Memory B cell (primary cell): ENCODE measurements at places on chromosomes 11 and 22.

GRCh38 chr22:39253435-39254070 is 8.8 kb upstream of the PDGFB start:
- peaks cover 35% of the 10 kb centered on the region for H3K27me3 ChIP-seq
- H3K36me3 ChIP-seq: no peaks in the 10 kb centered on the region
- DNase-seq: no peak
- peaks cover 11% of the 10 kb centered on the region for H3K4me1 ChIP-seq
- no peak overlapping the region for H3K27ac ChIP-seq

GRCh38 chr11:59691156-59691555 is 22.3 kb upstream of the PATL1 start:
- peaks cover 12% of the 10 kb centered on the region for H3K27me3 ChIP-seq
- H3K27ac ChIP-seq: no peak overlapping the region
- no peak overlapping the region for H3K4me3 ChIP-seq
- H3K4me1 ChIP-seq: no peaks in the 10 kb centered on the region

DNA sequence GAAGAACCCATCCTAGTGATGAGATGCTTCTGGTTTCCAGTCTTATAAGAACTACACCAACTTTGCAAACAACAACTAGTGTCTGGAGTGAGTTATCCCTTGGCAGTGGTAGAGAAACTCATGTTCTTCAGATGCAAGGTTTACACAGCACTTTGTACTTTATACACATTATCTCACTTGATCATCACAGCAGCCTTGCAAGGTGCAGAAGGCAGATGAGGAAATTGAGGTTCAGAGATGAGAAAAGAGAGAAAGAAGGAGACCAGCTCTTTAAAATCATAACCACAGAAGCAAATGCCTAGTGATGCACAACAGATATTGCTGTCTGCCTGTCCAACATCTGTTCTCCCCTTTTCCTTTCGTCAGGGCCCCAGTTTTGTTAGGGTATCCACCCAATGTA is 16.7 kb upstream of the CD44 start:
- peaks cover 2% of the 10 kb centered on the region for H3K36me3 ChIP-seq
- H3K27ac ChIP-seq: peak overlapping the region; percentile 87
- H3K4me1 ChIP-seq: peaks cover 75% of the 10 kb centered on the region
- H3K27me3 ChIP-seq: no peaks in the 10 kb centered on the region
- no peak overlapping the region for H3K4me3 ChIP-seq

DNA sequence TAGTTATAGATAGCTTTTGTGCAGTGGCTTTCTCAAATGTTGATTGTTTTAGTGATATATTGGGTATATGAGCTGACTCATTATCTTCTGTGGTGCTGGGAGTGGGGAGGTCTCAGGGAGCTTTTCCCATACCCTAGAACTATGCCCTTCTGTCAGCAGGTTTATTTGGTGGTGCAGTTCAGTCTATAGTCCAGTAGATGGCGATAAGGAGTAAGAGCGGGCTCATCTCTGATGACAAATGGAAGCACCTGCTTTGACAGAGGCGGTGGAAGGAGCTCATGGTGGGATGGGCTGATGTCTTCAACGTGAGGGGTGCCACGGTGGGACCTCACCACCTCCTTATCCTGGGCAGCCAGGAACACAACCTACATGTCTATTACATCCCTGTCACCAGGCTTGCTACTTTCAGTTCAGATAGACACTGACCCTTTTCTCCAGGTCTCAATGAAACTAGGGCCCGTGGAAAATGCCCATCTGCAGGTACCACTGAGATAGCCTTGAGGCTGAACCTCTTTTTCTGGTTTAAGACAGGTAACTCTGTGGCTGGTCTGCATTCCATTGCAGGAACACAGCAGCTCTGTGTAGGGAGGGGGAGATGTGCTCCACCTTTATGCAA is 13.0 kb upstream of the OR6A2 start:
- no peaks in the 10 kb centered on the region for H3K36me3 ChIP-seq
- peaks cover 4% of the 10 kb centered on the region for H3K4me1 ChIP-seq
- H3K4me3 ChIP-seq: no peak overlapping the region
- peak; percentile 54 for DNase-seq

DNA sequence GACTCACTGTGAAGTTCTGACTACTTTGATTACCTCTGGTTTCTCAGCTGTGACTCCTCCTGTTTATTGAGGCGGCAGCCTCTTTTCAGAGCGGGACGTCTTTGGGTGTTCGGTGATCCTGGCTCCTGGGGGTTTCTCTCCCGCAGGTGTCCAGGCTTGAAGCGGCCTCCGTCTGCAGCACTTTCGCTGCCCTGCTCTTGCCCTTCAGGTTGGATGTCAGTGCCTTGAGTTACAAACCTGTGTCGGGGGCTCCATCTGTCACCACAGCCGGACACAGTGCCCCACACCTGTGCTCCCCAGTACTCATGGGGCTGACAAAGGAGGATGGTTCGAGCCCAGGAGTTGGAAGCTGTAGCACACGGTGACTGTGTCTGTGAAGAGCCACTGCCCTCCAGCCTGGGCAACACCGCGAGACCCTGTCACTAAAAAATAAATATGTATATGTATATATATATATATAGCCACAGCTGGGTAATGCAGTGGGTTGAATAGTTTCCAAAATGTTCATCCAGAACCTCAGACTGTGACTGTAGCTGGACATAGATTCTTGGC is 104.1 kb downstream of the BRD1 start:
- H3K36me3 ChIP-seq: peaks cover 2% of the 10 kb centered on the region
- DNase-seq: no peak
- H3K27ac ChIP-seq: no peak overlapping the region
- H3K4me1 ChIP-seq: peaks cover 4% of the 10 kb centered on the region

DNA sequence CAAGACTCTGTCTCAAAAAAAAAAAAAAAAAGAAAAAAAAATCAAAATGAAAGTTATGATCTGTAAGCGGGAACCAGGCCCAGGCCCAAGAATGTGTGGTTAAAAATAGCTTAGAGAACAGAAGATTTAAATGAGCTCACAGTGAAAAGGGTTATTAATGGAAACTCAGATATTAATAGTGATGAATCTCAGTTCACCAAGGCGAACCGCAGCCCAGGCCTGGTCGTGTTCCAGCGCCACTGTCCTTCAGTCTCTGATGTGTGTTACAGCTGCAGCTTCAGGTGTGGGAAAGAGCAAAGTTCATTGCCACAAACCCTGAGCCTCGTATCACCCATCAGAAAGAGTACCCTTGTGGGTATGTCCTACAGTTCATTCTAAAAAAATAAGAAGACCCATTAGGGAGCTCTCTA is 107.1 kb downstream of the GAB2 start:
- no peak for DNase-seq
- H3K4me3 ChIP-seq: peak overlapping the region; percentile 51
- H3K27me3 ChIP-seq: no peaks in the 10 kb centered on the region

- H3K36me3 ChIP-seq: no peaks in the 10 kb centered on the region
- no peak overlapping the region for H3K4me3 ChIP-seq
- DNase-seq: no peak
- no peak overlapping the region for H3K27ac ChIP-seq
- no peaks in the 10 kb centered on the region for H3K4me1 ChIP-seq
Observed at GRCh38 chr11:109734566-109734965, 312.6 kb downstream of the C11orf87 start.

GRCh38 chr11:119027561-119028345 is 2.9 kb downstream of the SLC37A4 start:
- DNase-seq: no peak
- H3K4me3 ChIP-seq: no peak overlapping the region
- no peak overlapping the region for H3K27ac ChIP-seq
- H3K36me3 ChIP-seq: peaks cover 21% of the 10 kb centered on the region
- peaks cover 20% of the 10 kb centered on the region for H3K4me1 ChIP-seq

GRCh38 chr11:114616516-114616915 is 20.9 kb upstream of the NXPE4 start:
- no peaks in the 10 kb centered on the region for H3K4me1 ChIP-seq
- no peak overlapping the region for H3K4me3 ChIP-seq
- no peak overlapping the region for H3K27ac ChIP-seq
- no peak for DNase-seq
- no peaks in the 10 kb centered on the region for H3K27me3 ChIP-seq

GRCh38 chr11:60362241-60362640 is 16.1 kb upstream of the MS4A7 start:
- DNase-seq: no peak
- H3K4me3 ChIP-seq: no peak overlapping the region
- peaks cover 7% of the 10 kb centered on the region for H3K36me3 ChIP-seq
- no peaks in the 10 kb centered on the region for H3K27me3 ChIP-seq
- peaks cover 38% of the 10 kb centered on the region for H3K4me1 ChIP-seq
- no peak overlapping the region for H3K27ac ChIP-seq

GRCh38 chr11:84564180-84564866 is 1062.8 kb downstream of the DLG2 start:
- peak; percentile 35 for DNase-seq
- no peak overlapping the region for H3K4me3 ChIP-seq
- H3K36me3 ChIP-seq: no peaks in the 10 kb centered on the region
- no peaks in the 10 kb centered on the region for H3K4me1 ChIP-seq
- no peak overlapping the region for H3K27ac ChIP-seq

DNA sequence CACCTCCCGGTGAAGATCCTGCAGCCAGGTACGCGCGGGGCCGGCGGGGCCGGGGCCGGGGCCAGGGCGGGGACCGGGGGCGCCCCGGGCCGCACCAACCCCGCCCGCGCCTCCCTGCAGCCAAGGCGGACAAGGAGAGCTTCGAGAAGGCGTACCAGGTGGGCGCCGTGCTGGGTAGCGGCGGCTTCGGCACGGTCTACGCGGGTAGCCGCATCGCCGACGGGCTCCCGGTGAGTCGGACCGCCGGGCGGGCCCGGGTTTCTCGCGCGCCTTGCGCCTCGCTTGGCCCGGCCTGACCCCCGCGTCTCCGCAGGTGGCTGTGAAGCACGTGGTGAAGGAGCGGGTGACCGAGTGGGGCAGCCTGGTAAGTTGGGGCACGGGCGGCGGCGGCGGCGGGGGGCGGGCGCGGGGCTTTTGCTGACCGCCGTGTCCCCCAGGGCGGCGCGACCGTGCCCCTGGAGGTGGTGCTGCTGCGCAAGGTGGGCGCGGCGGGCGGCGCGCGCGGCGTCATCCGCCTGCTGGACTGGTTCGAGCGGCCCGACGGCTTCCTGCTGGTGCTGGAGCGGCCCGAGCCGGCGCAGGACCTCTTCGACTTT is 531 bp downstream of the PIM3 start:
- DNase-seq: no peak
- H3K27me3 ChIP-seq: no peaks in the 10 kb centered on the region
- H3K4me1 ChIP-seq: peaks cover 28% of the 10 kb centered on the region
- H3K36me3 ChIP-seq: peaks cover 4% of the 10 kb centered on the region
- H3K27ac ChIP-seq: peak overlapping the region; percentile 96
- H3K4me3 ChIP-seq: peak overlapping the region; percentile 89

GRCh38 chr11:130649801-130650200 is 201.4 kb downstream of the ADAMTS15 start:
- no peak overlapping the region for H3K27ac ChIP-seq
- no peak overlapping the region for H3K4me3 ChIP-seq
- H3K4me1 ChIP-seq: no peaks in the 10 kb centered on the region
- no peaks in the 10 kb centered on the region for H3K36me3 ChIP-seq

GRCh38 chr11:120548682-120549209 is 37.2 kb downstream of the GRIK4 start:
- peaks cover 22% of the 10 kb centered on the region for H3K4me1 ChIP-seq
- no peak overlapping the region for H3K27ac ChIP-seq
- DNase-seq: no peak
- H3K27me3 ChIP-seq: peaks cover 13% of the 10 kb centered on the region
- H3K36me3 ChIP-seq: no peaks in the 10 kb centered on the region
- H3K4me3 ChIP-seq: no peak overlapping the region

DNA sequence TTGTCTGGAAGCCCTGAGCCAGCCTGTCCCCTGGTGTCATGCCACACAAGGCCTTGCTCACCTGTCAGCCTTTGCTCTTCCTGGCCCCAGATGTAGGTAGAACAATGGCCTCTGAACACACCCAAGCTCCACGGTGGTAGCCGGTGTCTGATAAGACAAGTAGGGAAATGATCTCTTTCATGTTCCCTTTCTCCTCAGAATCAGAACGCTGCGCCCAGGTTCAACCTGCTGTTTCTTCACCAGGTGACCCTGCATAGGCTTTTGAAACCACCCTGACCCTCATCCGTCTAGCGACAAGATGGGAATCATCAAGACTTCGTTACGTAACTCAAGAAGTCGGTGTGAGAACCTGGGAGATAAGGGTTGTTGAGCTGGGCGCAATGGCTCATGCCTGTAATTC is 28.7 kb upstream of the YWHAH start:
- H3K36me3 ChIP-seq: no peaks in the 10 kb centered on the region
- peaks cover 13% of the 10 kb centered on the region for H3K4me1 ChIP-seq
- no peak for DNase-seq
- no peak overlapping the region for H3K27ac ChIP-seq
- no peak overlapping the region for H3K4me3 ChIP-seq

- peaks cover 8% of the 10 kb centered on the region for H3K36me3 ChIP-seq
- H3K4me1 ChIP-seq: peaks cover 16% of the 10 kb centered on the region
- DNase-seq: no peak
- no peak overlapping the region for H3K4me3 ChIP-seq
- H3K27ac ChIP-seq: peak overlapping the region; percentile 38
Observed at GRCh38 chr11:96112192-96113128, 188.6 kb upstream of the MTMR2 start.

- no peak overlapping the region for H3K4me3 ChIP-seq
- no peaks in the 10 kb centered on the region for H3K4me1 ChIP-seq
- H3K27ac ChIP-seq: no peak overlapping the region
- H3K27me3 ChIP-seq: peaks cover 22% of the 10 kb centered on the region
- no peak for DNase-seq
Observed at GRCh38 chr22:32310777-32311176, 46.9 kb upstream of the RFPL3 start.

DNA sequence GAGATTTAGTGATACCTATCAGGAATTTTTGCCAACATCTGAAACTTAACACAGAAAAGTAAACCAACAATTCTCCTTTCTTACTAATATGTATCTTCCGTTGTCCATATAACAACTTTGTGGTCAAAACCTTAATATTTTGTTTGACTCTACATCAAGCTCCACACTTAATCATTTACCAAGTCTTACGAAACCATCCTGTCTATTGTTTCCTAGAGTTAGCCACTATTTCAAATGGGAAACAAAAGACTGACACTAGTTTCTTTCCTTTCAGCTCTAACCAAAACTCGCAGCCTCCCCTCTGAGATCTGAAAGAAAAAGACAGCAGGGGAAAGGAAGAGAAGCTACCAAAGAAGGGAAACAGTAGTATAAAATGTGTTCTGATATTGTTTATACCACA is 26.5 kb upstream of the PRDM10 start:
- H3K4me3 ChIP-seq: no peak overlapping the region
- H3K36me3 ChIP-seq: no peaks in the 10 kb centered on the region
- no peak overlapping the region for H3K27ac ChIP-seq
- peaks cover 22% of the 10 kb centered on the region for H3K27me3 ChIP-seq
- DNase-seq: no peak

- H3K27ac ChIP-seq: no peak overlapping the region
- DNase-seq: no peak
- H3K4me3 ChIP-seq: no peak overlapping the region
- no peaks in the 10 kb centered on the region for H3K36me3 ChIP-seq
- H3K4me1 ChIP-seq: no peaks in the 10 kb centered on the region
Observed at GRCh38 chr22:30879415-30879797, 89.2 kb downstream of the MORC2 start.

- no peak for DNase-seq
- no peaks in the 10 kb centered on the region for H3K36me3 ChIP-seq
- no peak overlapping the region for H3K27ac ChIP-seq
Observed at GRCh38 chr11:57571606-57572005, 4.1 kb upstream of the UBE2L6 start.
